Cortex of kidney (tissue), 1 donor: ENCODE measurements at places on chromosomes 13 and 19.

DNA sequence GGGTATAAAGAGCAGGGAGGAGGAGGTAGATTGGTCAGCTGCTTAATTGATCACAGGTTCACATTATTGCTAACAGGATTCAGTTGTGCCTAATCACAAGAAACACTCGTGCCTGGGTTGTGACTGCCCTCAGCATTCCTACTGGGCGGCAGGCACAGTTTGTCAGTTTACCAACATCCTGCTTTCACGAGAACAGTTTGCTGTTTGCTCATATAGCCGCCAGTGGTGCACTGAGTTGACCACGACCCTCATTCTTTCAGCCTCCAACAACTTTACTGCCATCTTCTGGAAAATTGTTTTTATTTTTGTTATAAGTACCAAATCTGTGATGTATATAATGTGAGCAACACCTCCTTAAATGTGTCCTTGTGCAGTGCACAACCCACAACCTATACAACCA lies 16.2 kb upstream of the IFT88 start:
- DNase-seq: no peak

DNA sequence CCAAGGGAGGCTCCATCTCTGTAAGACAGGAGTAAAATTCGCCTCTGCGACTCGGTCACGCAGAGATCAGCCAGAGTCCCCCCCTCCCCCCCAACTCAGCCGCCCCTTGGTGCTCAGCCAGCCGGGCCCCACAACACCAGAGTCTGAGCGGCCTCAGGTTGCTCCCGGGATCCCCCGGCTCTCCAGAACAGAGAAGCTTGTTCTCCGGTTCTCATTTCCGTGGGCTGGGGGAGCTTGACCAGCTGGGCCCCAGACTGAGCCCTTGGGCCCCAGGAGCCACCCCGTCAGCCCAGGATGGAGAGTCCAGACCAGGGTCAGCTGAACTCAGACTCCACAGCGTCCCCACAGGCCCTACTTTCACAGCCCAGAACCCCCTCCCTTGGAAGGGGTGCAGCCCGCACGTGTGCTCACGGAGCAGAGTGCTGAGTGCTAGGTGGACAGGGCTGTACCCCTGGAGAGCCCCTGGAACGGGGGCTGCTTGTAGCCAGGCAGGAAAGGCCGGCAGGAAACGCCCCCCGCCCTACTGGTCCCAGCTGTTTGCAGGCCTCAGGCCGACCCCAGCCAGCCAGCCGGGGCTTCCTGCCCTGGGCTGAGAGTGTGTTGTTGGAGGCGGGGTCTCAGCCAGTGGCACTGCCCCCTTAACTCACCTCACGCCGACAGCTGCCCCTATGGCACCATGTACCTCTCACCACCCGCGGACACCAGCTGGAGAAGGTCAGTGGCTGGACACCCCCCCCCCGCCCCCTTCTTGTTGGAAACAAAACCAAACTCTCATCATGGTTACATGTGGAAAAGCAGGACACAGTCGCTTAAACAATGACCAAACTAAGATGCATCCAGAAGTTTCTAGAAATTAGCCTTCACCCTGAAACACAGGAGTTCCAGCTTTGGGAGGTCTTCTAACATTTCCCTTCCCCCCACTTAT lies 44.4 kb downstream of the COMP start:
- no peak for DNase-seq

DNA sequence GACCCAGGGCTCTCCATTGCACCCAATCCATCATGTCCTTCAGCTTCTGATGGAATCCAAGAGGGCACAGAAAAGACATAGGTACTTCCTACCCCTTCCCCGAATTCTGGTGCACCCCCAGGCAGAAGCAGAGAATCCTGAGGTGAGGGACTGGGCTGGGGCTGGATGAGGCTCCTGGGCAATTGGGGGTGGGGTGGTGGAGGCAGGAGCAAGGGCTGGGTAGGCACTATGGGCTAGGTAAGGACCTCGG lies 2.7 kb upstream of the KCNC3 start:
- no peak for DNase-seq

GRCh38 chr13:114130837-114131582 lies 1.4 kb downstream of the RASA3 start:
- no peak for DNase-seq

GRCh38 chr19:56838024-56838908 lies 2.3 kb downstream of the PEG3 start:
- no peak for DNase-seq

GRCh38 chr13:99986741-99987140 lies 5.2 kb downstream of the ZIC2 start:
- DNase-seq: no peak

DNA sequence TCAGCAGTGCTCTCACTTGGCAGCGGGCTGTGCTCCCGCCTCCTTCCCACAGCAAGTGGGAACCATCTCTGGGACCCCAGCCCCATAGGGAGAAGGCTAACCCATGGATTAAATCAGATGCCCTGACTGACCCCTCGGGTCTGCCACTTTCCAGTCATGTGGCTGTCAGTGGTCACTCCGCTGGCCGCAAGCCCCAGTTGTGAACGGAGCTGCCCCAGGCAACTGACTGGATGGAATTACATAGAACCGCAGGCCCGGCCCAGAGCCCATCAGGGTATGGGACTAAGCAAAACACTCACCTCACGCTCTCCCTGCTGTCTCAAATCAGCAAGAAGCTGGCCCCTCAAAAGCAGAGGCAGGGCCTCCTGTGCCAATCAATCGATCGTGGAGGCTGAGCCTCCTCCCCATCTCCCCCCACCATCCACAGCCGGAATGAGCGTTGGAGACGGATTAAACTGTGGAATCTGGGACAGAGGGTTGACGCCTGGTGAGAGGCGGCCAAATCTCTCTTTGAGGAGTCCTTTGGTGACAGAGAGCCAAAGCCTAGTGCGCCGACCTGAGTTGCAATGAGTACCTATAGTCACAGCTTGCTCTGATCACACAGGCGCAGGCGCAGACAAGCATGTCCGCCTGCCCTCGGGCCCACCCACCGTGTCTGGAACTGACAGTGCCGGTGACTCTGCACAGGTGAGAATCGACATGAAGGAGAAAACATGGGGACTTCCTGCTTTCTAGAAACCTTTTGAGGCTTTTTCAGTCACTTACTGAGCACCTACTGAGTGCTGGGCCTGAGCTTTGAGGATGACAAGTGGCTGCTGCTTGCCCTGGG lies 38.7 kb downstream of the PBX4 start:
- no peak for DNase-seq

GRCh38 chr13:33479105-33479504 lies 193.6 kb upstream of the STARD13 start:
- no peak for DNase-seq

- no peak for DNase-seq
These were observed 2.9 kb upstream of the PTOV1 start for GRCh38 chr19:49847731-49848696.

DNA sequence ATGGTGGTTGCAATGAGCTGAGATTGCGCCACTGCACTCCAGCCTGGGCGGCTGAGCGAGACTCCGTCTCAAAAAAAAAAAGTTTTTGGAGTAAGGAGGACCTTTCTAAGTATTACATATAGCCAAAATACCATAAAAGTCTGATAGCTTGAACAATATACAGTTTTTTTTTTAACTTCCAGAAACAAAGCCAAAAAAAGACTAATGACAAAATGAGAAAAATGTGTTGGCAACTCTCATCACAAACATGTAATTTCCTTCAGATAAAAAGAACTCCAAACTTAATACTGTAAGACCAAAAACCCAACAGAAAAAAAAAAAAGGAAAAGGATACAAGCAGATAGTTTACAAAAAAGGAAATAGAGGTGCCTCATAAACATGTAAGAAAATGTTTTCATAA lies 68.2 kb upstream of the MED4 start:
- no peak for DNase-seq

- no peak for DNase-seq
These were observed 108.4 kb downstream of the ZNF557 start for GRCh38 chr19:7177926-7178325.

- no peak for DNase-seq
These were observed 893.7 kb downstream of the UQCRFS1 start for GRCh38 chr19:28319227-28319626.

- no peak for DNase-seq
These were observed 2.1 kb downstream of the FXYD5 start for GRCh38 chr19:35156673-35157014.

DNA sequence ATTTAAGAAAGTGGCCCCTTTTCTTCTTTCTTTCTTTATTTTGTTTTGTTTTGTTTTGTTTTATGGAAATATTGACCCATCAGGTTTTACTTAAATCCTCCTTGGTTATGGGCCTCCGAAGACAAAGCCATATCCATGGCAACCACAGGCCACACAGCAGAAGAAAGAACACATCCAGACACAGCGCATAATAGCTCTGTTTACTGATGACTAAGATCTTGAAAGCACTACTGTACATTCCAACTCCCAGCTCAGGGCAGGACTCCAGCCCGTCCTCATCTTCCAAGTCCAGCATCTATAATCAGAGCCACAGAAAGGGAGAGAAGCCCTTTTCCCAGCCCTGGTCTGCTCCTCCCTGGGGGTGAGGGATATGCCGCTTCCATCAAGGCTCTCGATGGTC lies 84.3 kb downstream of the NUFIP1 start:
- no peak for DNase-seq

GRCh38 chr13:112617754-112618375 lies 29.9 kb upstream of the TUBGCP3 start:
- no peak for DNase-seq

DNA sequence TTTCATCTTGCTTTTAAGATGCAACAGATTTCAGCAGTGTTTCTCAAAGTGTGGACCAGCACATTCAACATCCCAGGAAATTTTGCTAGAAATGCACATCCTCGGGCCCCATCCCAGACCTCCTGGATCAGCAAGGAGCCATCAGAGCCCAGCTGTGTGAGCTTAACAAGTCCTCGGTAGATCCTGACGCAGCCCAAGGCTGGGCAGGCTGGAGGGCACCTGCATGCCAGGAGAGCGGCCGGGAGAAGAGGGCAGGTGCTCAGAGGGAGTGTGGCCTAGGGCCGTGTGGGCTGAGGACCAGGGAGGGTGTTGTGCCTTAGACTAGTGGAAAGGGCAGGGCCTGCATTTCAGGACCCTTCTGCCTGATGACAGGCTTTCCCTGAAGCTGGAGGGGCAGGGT lies 2.2 kb upstream of the MCF2L start:
- no peak for DNase-seq

- DNase-seq: no peak
These were observed 4.3 kb upstream of the LGALS4 start for GRCh38 chr19:38817081-38817480.

DNA sequence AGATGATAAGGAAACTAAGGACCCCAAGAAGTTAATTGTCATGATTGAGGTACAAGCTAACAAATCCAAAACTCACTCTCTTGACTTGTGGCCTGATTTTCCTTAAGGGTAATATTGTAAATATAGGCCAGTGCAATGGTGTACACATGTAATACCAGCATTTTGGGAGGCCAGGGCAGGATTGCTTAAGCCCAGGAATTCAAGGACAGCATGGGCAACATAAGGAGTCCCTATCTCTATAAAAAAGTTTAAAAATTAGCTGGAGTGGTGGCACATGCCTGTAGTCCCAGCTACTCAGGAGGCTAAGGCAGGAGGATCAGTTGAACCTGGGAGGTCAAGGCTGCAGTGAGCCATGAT lies 28.7 kb upstream of the GARRE1 start:
- no peak for DNase-seq

GRCh38 chr19:16326401-16327168 lies 2.0 kb downstream of the KLF2 start:
- DNase-seq: no peak

GRCh38 chr13:109764045-109764444 lies 22.3 kb downstream of the IRS2 start:
- DNase-seq: no peak

DNA sequence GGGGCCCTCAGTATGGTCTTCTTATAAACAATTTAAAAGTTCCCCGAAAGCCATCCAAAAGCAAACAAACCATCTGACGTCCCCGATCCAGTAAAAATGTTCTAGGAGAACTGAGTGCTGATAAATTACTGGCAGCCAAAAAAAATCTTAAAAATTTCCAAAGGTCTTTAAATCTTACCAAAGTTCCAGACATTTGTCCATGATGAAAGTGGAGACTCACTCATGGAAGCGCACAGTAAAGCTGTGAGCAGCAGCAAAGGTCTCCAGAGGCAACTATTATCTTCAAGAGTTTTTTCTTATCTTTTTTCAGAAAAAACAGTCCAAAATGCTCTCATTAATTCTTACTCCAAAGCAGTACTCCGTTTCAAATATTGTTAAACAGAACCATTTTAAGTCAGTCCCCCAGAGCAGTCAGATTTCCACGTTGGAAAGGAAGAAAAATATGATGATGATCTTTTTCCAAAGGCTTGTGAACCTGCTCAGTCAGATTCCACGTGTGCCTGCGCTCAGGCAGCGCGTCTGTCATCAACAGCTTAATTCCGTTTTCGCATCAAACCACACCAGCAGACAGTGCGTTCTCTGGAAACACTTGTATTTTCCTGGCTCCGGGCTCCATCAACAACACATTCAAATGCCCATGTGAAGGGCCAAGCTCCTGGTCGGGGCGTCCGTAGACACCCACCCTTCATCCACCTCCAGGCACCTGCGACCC lies 85.4 kb downstream of the COL4A1 start:
- no peak for DNase-seq

- DNase-seq: no peak
These were observed 18.6 kb downstream of the NALCN start for GRCh38 chr13:101397742-101398141.

DNA sequence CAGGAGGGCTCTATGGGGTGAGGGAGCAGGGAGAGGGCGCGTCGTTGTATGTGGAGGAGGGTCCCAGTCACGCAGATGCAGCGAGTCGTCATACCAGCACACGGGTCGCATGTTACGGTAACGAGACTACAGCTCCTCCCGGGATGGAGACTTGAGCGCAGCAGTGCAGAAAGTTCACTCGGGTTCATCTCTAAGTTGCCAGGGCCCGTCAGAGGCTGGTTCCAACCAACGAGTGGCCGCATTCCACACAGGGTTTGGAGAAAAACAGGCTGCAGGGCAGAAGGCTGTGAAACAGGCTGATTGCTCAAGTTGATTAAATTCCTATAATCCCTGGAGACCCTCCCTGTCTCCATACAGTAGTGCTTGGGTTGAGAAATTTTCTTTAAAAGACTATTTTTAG lies 21.9 kb upstream of the TTYH1 start:
- DNase-seq: no peak

DNA sequence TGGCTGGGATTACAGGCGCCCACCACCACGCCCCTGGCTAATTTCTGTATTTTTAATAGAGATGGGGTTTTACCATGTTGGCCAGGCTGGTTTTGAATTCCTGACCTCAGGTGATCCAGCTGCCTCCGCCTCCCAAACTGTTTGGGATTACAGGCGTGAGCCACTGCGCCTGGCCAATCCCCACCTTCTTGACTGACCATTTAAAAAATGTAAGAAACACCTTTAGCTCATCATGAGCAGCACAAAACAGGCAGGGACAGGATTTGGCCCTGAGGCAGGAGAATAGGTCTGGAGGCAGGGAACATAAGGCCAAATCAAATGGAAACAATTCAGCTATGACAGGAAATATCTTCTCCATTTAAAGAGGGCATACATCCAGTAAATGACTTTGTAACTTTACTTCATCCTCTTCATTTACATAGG lies 1.4 kb upstream of the MPV17L2 start:
- no peak for DNase-seq

GRCh38 chr13:33050161-33050560 lies 33.9 kb downstream of the KL start:
- no peak for DNase-seq

- no peak for DNase-seq
These were observed 674.2 kb upstream of the ARGLU1 start for GRCh38 chr13:107242138-107242537.

- no peak for DNase-seq
These were observed 22.3 kb upstream of the CSNK1A1L start for GRCh38 chr13:37127691-37128241.

- no peak for DNase-seq
These were observed 64.0 kb upstream of the TNFRSF19 start for GRCh38 chr13:23506071-23506806.

- no peak for DNase-seq
These were observed 154.3 kb downstream of the SIPA1L3 start for GRCh38 chr19:38061294-38061693.
